Right cardiac atrium (tissue), 5 donors: ENCODE measurements at places on chromosomes 3 and 15.

GRCh38 chr3:36741285-36741684 is 23.1 kb downstream of the DCLK3 start:
- no peak for DNase-seq

DNA sequence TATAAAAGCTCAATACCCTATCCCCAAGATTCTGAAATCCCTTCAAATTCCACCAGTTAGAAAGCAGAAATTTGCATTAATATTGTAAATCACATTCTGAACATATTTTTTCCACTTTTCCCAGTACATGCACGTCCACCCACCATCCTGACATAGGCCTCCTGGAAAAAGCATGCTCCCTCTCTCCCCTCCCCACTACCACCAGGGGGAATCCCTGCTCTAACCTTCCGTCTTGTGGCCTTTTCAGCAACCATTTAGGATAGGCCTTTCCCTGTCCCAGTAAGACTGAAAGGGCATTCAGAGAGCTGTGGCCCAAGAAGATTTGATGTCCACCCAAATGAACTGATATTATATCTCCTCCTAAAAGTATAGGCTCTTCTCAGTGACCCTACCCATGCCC is 182.1 kb downstream of the ARRDC4 start:
- no peak for DNase-seq

DNA sequence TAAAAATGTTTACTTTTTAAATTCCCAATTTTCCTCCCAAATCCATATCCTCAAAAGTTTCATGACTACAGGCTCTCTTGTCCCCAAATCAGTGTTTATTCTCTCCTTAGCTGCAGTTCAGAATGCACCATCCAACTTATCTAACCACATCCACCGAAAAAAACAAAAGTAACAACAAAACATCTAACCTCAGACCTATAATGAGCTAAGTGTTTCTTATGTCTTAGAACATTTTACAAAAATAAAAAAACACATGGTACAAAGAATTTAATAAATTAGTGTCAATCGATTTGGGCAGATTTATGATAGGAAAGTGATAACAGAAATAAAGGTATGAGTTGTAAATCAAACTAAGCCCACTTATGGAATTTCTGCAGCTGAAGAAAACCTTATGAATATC is 13.6 kb downstream of the SATB1 start:
- no peak for DNase-seq

DNA sequence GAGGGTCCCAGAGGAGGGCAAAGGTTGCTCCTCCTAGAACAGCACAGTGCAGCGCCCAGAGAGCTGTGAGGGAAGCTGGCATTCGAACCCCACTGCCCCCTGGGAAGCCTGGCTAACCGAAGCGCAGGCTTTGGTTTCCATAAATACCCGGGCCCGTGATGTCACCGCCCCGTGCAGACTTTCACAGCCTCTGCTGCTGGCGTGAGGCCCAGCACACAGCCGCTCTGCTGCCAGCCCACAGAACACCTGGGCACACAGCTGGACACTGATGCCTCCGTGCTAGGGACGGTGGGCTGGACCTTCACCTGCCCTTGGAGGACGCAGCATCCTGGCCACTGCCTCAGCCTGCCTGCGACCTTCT is 1.0 kb downstream of the IQSEC1 start:
- peak; percentile 82 for DNase-seq

GRCh38 chr15:68821841-68822381 is 1.2 kb upstream of the ANP32A start:
- no peak for DNase-seq

DNA sequence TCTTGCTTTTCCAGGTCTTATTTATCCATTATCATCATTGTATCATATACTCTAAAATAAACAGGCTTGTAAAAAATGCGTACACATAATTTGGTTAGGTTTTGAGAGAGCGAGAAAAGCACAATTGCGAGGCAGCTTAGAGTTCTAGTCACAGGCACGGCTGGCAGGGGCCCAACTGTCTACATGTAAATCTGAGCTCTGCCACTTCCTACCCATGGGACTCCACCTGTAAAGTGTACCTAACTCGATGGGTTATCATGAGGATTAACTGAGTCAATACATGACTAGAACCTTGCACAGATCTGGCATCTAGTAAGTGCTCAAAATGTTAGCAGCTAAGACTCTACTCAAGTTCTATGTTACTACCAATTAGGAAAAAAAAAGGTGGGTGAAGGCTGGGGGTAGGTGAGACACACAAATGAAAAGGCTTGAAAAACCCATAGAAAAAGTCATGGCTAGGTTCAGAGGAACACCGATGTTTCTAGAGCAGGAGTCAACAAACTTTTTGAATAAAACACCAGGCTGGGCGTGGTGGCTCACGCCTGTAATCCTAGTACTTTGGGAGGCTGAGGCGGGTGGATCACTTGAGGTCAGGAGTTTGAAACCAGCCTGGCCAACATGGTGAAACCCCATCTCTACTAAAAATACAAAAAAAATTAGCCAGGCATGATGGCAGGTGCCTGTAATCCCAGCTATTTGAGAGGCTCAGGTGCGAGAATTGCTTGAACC is 36.2 kb downstream of the GLB1 start:
- DNase-seq, result no peak

DNA sequence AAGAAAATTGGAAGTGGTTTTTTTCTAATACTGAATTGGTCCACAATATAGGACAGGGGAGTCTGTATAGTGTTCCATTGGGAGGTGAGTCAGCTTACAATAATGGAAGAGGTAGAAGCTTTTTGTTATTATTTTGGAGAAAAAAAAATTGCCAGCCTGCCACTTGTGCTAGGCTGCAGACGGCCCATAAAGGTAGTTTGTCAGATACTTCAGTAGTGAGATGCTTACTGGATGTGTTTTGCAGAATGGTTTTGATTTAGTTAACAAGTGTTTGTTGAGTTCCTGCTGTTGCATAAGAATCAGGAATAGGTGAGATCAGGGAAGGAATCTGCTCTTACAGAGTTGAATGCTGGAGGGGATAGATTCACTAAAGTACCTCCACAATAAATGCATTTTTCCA is 1.0 kb downstream of the DTWD1 start:
- no peak for DNase-seq

GRCh38 chr3:185734725-185735096 is 90.1 kb downstream of the IGF2BP2 start:
- no peak for DNase-seq

- DNase-seq, result no peak
Observed at GRCh38 chr15:62975515-62975914, 67.0 kb upstream of the TPM1 start.

DNA sequence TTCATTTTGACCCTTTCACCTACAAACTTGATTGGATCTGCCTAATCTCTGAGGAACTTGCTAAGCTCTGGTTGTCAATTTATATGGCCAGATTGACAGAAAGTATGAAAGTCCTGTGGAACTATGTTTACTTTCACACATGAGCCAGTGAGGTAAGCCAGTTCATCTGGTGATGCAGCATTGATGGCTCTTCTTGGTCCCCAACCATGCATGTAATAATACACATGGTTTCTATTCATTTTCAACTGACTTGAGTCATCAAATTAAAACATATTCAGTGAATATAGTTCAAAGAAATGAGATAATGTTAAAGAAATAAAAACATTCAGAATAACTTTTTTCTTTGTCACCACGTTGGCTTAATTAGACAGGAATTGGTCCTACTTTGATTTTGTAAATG is 336.1 kb upstream of the THBS1 start:
- no peak for DNase-seq

GRCh38 chr3:150765949-150766720 is 3.2 kb upstream of the SIAH2 start:
- DNase-seq, result no peak

GRCh38 chr3:10248984-10249748 is 907 bp downstream of the TATDN2 start:
- DNase-seq, result peak; percentile 67

GRCh38 chr15:92117261-92117731 is 263.8 kb downstream of the SLCO3A1 start:
- peak; percentile 67 for DNase-seq

GRCh38 chr3:11331101-11331500 is 58.9 kb downstream of the ATG7 start:
- DNase-seq, result no peak

DNA sequence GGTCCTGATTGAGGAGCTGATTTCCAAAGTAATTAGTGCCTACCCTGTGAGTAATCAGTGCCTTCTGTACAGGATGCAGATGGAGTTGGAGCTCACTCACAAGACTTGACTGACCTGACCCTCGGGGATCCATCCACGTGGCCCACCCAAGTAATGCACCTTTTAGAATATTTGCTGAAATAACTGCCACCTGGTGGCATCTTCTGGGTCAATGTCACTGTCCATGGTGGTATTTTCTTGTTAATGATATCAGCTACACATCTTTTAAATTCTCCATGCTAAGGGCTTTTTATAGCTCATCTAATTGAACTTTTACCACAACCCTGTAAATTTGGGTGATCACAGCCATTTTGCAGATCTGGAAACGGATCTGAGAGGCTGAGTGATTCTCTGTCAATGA is 74.3 kb upstream of the ANKRD34C start:
- DNase-seq, result no peak

GRCh38 chr3:156906275-156906674 is 80.1 kb downstream of the LEKR1 start:
- no peak for DNase-seq
